Stimulated activated CD4-positive, alpha-beta T cell treated with anti-CD3 and anti-CD28 coated beads, Interleukin-1b, Interleukin-23, amount 100 ng/mL, for 1 hour (primary cell): ENCODE measurements at places on chromosomes 11 and 22.

GRCh38 chr11:62512961-62513360 is 33.6 kb downstream of the AHNAK start:
- DNase-seq, result no peak

GRCh38 chr22:38187413-38188212 is 6.0 kb upstream of the PLA2G6 start:
- no peak for DNase-seq

- no peak for DNase-seq
These were observed 9.0 kb upstream of the MALAT1 start for GRCh38 chr11:65489706-65490320.

GRCh38 chr11:69874984-69875624 is 55.9 kb upstream of the FGF3 start:
- no peak for DNase-seq

DNA sequence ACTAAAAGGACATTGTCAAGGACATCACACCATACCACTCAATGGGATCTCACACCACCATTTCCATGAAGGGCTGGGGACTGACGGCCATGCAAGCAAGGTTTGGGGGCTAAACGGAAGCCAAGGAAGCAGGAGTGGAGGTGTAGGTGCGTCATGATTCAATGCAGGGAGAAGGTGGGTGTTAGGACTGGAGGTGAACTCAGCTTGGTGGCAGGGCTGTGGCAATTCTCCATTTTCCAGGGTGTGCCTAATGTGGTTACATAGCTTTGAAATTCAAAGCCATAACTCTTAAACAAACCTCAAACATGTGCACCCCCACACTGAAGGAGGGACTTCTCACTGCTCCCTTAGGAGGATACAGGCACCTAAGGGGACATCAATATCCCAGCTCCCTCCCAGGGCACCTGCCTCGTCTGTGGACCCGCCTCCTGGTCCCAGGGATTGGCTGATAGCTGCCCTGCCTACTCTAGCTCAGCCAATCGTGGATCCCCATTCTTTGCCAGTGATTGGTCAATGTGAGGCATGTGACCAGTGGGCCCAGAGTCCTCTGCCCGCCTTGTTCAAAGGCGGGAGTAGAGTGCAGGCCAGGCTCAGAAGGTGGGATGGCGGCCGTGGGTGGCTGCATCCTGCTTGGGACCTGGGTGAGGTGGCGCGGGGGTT is 64.6 kb downstream of the CTTN start:
- no peak for DNase-seq

GRCh38 chr11:24759742-24760141 is 262.9 kb downstream of the LUZP2 start:
- DNase-seq, result no peak
